ENCODE measurements at places on chromosomes 3 and 15.

- DNase-seq = no peak
Observed at GRCh38 chr15:53126144-53126543, 336.0 kb upstream of the ONECUT1 start.

GRCh38 chr3:151765685-151766084, 32.0 kb downstream of the AADACL2 start:
- no peak for DNase-seq

GRCh38 chr3:50192689-50193141, 1.3 kb downstream of the GNAT1 start:
- peak; percentile 77 for DNase-seq

GRCh38 chr3:108602935-108603294, 13.4 kb downstream of the DZIP3 start:
- no peak for DNase-seq

- no peak for DNase-seq
Observed at GRCh38 chr3:71101626-71102025, 481.9 kb downstream of the FOXP1 start.

- no peak for DNase-seq
Observed at GRCh38 chr3:196896229-196896628, 28.5 kb downstream of the SENP5 start.

DNA sequence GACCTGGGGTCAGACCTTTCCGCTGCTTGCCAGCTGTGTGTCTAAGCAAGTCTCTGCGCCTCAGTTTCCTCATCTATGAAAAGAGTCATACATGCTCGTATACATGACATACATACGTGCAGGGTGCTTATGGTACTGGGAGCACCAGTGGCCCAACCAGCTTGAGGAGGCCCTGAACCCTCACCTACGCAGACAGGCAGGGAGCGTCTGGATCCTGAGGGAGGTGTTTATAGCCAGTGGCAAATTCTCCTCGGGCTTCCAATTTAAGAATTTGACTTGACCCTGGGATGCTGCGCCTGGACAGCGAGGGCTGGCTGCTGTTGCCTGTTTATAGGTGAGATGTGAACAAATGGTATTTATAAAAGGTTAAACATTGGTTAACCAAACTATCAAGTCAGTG, 17.7 kb upstream of the FGD5 start:
- no peak for DNase-seq

- no peak for DNase-seq
Observed at GRCh38 chr3:179658606-179659005, 5.8 kb downstream of the USP13 start.

DNA sequence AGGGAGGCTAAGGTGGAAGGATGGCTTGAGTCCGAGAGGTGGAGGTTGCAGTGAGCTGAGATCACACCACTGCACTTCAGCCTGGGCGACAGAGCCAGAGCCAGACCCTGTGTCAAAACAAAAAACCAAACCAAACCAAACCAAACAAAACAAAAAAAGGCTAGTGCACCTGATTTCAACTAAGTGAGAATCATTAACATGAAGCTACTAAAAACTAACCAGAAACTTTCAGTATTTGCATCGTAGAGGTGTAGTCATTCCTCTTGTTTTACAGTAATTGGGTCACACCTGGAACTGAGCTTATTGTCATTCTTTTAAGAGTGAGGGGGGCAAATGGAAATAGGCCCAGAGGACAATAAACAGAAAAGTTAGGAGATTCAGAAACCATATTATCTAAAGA, 58.5 kb downstream of the ST6GAL1 start:
- no peak for DNase-seq

GRCh38 chr3:102183623-102184022, 251.2 kb upstream of the ZPLD1 start:
- DNase-seq = no peak

GRCh38 chr3:50156549-50157493, 1.7 kb downstream of the SEMA3F start:
- DNase-seq = no peak

GRCh38 chr3:172520301-172520831, 2.9 kb downstream of the TNFSF10 start:
- DNase-seq = no peak

DNA sequence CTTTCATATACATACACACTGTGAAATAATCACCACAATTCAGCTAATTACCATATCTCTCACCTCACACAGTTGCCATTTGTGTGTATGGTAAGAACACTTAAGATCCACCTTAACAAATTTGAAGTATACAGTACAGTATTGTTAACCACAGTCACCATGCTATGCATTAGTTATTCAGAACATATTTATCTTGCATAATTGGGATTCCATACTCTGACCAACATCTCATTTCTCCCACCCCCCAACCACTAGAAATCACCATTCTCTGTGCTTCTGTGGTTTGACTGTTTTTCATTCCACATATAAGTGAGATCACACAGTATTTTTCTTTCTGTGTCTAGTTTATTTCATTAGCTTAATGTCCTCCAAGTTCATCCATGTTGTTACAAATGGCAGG, 247.7 kb upstream of the CTNNB1 start:
- no peak for DNase-seq

GRCh38 chr15:35547775-35548364, 1.9 kb upstream of the DPH6 start:
- no peak for DNase-seq

GRCh38 chr3:175464362-175464761, 605.2 kb downstream of the NAALADL2 start:
- DNase-seq = no peak

- no peak for DNase-seq
Observed at GRCh38 chr3:64530434-64531049, 157.3 kb downstream of the ADAMTS9 start.

- no peak for DNase-seq
Observed at GRCh38 chr3:123568034-123568433, 16.8 kb downstream of the HACD2 start.

DNA sequence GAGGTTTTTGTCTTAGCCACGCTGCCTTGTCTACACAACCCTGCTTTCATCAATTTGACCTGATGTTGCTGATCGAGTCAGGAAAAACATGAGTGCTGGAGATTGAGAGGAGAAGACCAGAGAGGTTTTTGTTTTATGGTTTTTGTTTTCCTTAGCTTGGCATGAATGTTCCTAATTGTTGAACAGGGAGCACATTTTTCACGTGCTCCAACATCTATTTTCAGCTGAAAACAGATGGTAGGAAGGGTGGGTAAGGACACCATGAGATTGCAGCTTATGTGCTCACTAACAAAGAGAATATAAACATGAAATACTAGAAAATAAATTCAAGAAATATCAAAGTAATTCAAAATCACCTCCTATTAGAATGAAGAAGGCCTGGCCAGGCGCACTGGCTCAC, 79.9 kb upstream of the LMCD1 start:
- DNase-seq = no peak

DNA sequence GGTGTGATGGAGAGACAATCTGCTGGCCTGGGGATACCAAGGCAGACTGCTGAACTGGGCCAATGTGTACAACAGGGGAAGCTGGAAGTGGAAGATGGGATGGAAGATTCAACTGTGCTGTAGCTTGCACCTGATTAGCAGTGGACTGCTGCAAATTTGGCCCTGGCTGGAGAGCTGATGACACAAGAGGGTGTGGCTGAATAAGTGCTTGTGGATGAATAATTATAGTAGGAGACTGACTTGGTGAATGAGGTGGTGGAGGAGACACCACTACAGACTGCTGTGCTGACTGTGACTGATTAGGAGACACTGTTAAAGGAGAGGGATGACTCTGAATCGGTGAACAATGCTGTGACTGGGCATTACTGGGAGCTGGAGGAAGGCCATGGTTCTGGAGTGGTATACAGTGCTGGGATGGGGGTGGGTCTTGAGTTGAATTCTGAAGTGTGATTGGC, 52.5 kb downstream of the PHC3 start:
- no peak for DNase-seq

DNA sequence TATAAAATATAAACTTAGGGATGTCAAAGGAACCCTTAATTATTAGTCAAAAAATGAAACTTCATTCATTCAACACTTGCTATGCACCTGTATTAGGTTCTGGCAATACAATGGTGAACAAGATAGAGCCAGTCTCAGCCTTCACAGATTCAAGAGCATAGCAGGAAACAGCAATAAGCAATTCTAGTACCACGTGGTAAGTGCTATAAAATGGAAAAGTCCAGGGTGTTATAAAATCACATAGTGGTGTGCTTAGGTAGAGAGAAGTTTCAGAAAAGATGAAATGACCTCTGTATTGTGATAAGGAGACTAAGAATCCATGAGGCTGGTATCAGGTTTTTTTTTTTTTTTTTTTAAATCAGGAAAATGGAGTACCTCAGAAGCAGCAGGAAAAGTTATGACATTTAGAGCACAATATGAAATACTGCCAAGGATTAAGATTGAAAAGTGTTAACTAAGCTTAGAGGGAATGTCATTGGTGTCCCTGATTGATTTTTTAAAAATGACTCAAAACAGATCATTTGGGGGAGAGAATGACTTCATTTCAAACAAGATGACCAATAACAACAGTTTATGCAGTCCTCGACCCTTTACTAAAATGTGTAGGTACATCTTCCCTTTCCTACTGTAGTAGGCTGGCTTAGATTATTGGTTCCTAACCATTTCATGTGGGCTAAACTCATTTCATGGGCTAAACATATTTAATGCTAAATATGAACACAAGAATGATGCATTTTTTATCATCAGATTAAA, 5.0 kb downstream of the TOMM70 start:
- no peak for DNase-seq

DNA sequence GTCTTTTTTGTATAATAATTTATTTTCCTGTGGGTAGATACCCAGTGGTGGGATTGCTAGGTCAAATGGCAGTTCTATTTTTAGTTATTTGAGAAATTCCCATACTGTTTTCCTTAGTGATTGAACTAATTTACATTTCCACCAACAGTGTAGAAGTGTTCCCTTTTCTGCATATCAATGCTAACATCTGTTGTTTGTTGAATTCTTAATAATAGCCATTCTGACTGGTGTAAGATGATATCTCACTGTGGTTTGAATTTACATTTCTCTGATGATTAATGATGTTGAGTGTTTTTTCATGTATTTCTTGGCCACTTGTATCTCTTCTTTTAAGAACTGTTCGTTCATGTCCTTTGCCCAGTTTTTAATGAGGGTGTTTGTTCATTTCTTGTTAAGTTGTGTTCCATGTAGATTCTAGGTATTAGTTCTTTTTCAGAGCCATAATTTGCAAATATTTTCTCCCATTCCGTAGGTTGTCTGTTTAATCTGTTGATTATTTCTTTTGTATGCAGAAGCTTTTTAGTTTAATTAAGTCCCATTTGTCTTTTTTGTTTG, 713.3 kb upstream of the EPHA6 start:
- DNase-seq = no peak
